ENCODE measurements at places on chromosomes 1 and 21.

DNA sequence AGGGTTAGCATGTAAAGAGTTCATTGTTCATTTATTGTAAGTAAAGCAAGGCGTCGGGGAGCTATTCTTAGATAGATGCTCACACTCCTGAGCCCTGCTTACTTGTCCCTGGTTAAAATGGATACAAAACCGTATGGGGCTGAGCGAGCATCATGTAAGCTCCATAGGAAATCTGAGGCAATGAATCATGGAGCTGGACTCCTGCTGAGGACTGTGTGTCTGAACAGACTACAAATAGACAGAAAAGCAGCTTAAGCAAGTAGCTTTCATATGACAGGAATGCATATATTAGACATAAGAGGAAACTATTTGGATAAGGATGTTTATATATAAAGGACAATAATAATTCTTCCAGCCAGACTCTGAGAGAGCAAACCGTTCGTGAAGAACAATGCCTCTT, 604.9 kb upstream of the PTBP2 start:
- DNase-seq, result no peak

DNA sequence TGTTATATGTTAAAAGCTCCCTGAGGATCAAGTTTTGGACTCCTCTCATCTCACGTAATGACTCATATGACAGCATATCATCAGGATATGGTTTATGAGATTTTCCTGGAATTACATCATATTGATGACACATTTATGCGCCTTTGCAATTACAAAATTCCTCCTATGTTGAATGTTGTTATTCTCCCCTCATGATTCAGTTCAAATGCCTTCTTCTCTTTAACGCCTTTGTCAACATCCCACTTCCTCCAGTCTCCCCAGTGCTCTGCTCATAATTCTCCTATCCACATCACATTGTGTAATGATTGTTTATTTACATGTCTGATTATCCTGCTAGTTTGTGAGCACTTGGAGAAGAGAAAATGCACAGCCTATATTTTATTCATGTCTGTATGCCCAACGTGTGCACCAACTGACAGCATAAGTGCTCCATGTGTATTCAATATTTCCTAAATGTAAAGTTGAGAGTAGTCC, 80.9 kb upstream of the BACH1 start:
- no peak for DNase-seq

DNA sequence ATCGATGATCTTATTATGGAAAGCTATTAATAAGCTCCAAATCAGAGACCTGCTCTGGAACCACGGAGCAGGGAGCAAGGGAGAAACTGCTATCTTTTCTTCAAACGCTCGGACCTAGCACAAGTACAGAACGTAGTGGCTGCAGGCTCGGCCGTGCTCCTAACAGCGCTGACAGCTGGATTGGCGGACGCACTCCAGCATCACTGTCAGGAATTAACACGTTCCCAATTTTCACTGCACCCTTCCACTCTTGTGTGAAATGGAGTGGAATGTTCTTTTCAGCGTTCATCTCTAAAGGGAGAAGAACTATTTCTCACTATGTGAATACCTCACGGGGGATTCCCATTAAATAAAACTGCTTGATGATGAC, 106.9 kb downstream of the ZNF281 start:
- DNase-seq, result no peak

- DNase-seq, result no peak
These were observed 9.7 kb downstream of the CHML start for GRCh38 chr1:241630476-241630875.

DNA sequence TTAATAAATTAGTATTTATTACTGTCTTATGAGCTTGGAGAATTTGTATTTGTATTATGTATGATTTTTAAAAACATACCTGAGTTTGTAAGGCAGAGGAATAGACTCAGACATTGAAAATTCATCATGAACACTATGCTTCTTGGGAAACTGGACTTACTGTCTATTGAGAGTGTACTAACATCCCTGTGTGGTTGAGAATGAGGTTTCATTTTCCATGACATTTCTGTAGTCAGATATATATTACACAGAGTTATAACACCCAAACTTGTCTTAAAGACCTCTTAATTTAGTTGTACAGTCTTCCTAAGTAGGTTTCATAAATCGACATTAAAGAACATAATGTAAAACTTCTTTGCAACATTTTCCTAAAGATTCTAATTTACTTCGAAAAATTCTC, 30.0 kb downstream of the PPP2R5A start:
- no peak for DNase-seq

GRCh38 chr1:51341876-51342496, 11.6 kb upstream of the TTC39A start:
- no peak for DNase-seq

- DNase-seq, result no peak
These were observed at the start of gene PYHIN1 for GRCh38 chr1:158931055-158931737. TSS of gene PYHIN1 (plus strand) at chr1:158931552. CDS start at chr1:158936911, 5,359 bp downstream.

DNA sequence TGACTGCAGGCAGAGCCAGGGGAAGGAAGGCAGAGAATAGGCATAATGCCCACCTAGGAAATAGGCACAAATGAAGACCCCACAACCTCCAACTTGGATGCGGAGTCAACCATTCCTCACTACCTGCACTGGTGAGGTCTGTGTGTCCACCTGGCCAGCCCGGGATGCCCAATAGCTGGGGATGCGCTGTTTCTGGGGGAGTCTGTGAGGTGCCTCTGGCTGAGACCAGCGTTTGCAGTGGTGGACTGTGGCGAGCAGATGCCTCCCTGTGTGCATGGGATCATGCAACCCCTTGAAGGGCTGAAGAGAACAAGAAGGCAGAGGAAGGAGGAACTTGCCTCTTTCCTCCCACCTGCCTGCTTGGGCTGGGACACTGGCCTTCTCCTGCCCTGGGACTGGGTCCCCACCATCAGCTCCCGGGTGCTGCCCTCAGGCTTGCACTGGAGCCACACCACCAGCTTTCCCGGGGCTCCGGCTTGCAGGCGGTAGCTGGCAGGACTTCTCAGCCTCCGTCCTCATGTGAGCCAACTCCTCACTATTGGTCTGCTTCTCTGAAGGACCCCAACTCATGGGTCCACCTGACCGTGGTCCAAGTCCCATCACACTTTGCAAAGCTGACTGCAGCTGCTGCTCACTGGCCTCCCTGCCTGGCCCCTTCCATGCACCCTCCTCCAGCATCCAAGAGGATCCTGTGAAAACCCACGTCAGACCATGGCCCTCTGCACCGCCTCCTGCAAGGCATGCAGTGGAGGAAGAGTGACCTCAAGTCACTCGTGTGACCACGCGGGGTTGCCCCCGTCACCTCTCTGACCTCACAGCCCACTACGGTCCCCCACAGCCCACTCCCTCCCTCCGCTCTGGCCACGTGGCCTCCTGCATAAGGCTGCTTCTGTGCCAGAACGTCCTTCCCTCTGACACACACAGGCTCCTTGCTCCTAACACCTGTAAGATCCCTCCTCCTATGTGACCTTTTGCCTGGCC, 2.7 kb upstream of the PDE9A start:
- DNase-seq, result no peak

- DNase-seq, result no peak
These were observed 42.5 kb downstream of the ARHGEF16 start for GRCh38 chr1:3496916-3497315.

DNA sequence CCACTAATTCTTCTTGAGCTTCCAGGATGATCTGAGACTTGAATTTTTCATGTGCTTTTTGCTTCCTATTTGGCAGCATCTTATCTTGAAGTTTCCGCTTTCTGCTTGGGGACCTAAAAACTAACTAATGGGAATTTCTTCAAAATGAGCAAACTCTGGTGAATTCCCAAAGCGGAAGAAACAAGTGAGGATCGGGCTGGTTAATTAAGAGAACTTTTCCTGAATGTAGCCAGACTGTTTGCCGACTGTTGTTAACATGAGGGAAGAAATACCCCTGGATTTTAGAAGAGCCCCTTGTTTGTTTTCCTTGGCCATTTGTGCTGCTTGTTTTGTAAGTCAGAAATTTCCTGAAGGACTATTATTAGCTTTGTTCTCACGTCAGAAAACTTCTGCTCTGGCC, 6.1 kb upstream of the SELE start:
- DNase-seq, result no peak

GRCh38 chr1:45103534-45103933, 91.5 kb downstream of the UROD start:
- no peak for DNase-seq

GRCh38 chr1:197937381-197937780, 20.2 kb downstream of the LHX9 start:
- DNase-seq, result no peak

DNA sequence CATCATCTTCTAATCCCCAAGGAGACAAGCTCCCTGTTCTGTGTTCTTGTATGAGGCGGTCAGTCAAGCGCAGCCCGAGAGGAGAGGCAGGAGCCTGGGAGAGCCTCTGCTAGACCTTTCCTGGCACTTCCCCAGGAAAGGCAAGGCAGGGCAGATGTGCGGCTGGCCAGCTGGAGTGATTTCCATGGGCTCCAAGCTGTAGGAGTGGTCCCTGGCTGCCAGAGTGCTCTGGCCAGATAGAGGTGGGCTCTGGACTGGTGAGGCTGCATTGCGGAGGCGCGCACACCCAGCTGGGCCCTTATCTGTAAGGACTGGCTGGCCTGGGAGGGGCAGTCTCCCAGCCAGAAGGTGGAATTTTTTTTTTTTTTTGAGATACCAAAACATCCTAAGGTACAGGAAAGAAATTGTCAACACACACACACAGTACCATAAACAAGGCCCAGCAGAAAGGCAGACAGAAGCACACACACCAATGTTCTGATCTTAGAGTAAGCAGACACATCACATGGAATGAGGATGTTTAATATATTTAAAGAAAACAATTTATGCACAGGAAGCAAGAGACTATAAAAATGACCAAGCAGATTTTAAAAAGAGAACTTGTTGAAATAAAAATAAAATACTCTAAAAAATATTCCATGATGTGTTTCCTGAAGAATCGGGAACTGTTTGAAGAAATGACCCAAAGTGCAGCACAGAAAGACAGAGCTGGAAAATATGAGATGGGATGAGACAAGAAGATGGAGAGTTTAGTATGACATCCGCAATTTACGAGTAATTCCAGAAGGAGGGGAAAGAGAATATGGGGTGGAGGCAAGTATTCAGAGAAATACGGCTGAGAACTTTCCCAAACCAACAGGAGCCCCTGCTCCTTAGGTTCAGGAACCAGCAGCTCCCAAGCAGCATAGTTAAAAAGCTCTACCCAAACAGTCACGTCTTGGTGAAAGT, 13.4 kb downstream of the IBA57 start:
- DNase-seq, result no peak

DNA sequence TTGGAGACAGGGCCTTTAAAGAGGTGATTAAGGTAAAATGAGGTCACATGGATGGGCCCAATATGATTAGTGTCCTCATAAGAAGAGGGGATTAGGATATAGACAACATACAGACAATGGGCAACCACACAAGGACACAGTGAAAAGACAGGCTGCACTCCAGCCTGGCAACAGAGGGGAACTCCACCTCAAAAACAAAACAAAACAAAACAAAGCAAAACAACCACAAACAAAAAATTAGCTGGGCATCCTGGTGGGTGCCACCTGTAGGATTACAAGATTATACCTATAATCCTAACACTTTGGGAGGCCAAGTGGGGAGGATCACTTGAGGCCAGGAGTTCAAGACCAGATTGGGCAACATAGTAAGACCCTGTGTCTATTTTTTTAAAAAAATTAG, 4.8 kb upstream of the MDM4 start:
- DNase-seq, result no peak

DNA sequence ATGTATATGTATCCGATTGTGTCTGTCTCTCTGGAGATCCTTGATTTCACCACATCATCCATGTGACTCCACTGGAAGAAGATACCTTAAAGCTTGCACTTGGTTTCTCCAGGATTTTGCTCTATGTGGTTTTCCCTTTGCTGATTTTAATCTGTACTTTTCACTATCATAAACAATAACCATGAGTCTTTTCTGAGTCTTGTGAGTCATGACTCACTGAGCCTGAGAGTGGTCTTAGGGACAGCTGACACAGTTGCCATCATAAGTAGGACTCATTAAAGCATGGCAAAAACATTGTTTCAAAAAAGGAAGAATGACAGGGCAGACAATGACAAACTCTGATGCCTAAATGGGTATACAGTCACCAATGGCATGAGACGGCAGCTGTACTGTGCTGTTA, 226.2 kb downstream of the AKT3 start:
- DNase-seq, result no peak

DNA sequence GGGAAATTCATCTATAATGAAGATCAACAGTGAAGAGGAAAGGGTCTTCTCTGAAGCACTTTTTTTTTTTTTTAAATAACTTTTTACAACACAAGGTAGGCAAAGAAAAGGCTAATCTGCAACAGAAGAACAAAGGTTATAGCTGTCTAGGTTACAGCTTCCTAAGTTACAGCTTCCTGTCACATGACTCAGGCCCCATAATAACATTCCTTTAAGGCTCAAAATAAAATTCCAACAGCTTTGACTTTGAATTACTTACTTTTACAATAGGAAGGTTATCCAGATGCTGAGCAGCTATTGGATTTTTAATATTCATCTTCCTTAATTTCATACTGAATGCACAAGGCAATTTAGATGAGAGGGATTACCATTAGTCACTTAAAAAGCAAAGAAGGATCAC, 40.4 kb upstream of the TMEM61 start:
- no peak for DNase-seq

GRCh38 chr1:174425121-174425520, 22.6 kb upstream of the GPR52 start:
- no peak for DNase-seq

GRCh38 chr1:217138799-217139466, 415.7 kb upstream of the ESRRG start:
- DNase-seq, result no peak

- no peak for DNase-seq
These were observed 8.0 kb downstream of the CSF1 start for GRCh38 chr1:109918671-109919070.

GRCh38 chr21:33801424-33802405, 113.9 kb downstream of the ATP5PO start:
- DNase-seq, result no peak

DNA sequence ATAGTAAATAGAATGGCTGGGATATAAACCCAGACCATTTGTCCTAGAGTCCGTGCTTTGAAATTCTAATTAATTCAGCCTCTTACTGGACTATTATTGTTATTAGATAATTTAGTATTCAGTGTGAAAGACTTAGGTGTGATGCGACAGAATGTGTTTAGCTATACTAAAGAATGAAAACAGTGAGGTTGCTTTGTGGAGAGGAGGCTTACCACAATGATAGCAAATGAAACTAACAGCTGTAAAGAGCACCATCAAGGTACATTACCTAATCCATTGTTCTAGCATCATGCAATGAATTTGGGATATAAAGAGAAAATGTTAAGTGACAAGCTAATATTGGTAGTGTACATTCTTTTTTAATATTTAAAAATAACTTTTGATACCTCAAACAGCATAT, 911.1 kb downstream of the KCNT2 start:
- DNase-seq, result no peak

GRCh38 chr21:28230559-28230958, 762.1 kb downstream of the LTN1 start:
- DNase-seq, result no peak
